ENCODE measurements at places on chromosomes 2 and 18. TPM values are rescaled to one million over a fixed set of nuclear protein-coding genes. Genes with fewer than 3 reads are reported as not detected.

GRCh38 chr2:7368211-7368610, 451.0 kb downstream of the RNF144A start:
- no peak overlapping the region for H3K27ac ChIP-seq
- DNase-seq = no peak
- no peaks in the 10 kb centered on the region for H3K27me3 ChIP-seq
- H3K4me1 ChIP-seq = no peaks in the 10 kb centered on the region
- no peaks in the 10 kb centered on the region for H3K36me3 ChIP-seq
- H3K4me3 ChIP-seq = no peak overlapping the region

DNA sequence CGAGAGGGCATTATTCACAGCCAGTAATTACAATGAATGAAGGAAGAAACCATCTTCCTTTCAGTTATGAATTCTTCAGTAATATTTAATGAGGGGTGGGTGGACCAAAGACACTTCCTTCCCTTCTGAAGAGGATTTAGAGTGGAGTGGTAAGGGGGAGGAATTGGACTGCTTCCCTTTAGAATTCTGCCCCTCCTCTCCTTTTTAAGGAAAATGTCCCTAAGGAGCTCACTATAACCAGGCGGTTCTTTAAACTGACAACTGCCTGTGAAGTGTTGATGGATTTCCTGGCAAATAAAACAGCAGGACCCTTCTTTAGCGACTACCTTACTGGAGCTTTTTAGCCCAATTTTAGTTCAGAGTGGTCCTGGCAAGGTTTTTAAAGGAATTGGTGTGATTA, 86.4 kb downstream of the LIMS1 start:
- H3K4me3 ChIP-seq = no peak overlapping the region
- H3K27ac ChIP-seq = no peak overlapping the region
- no peaks in the 10 kb centered on the region for H3K36me3 ChIP-seq
- peaks cover 6% of the 10 kb centered on the region for H3K4me1 ChIP-seq
- DNase-seq = no peak
- H3K27me3 ChIP-seq = no peaks in the 10 kb centered on the region

DNA sequence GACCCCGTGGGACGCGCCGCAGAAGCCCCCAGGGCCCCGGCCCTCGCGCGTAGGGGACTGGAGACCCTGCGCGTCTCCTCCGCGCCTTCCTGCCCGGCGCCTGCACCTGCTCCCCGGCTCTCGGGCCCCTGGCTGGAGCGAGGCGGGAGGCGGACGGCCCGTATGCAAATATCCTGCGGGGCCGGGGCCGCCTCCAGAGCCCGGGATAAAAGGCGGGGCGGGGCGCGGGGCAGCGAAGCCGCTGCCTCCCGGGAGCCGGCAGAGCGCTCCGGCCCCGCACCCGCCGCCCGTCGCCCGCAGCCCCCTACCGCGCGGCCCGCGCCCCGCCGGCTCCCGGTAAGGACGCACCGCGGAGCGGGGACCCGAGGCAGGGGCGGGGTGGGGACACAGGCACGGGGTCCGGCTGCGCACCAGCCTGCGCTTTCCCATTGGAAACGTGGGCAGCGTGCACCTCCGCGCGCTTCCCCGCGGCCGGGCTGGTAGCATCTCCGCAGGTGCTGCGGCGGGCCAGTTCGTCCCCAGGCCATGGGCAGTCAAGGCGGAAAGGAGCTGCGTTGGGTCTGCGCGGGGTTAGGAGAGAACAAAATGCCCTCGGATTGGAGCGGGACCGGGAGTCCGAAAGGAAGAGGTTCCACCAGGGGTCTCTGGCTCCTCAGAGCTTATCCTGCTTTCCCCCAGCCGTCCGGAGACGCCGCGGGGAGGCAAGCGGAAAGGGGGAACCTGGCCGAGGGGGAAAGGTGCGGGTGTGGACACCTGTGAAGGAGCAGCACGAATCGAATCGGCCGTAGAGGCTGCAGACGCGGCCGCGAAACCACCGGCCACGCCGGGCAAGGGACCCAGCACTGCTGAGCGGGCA, at the start of gene ATP6V1C2:
Gene ATP6V1C2, plus strand, starts transcription at position 235 of the 856 bp plus-strand sequence. CDS start 1,220 bp downstream, outside the sequence.
- peaks cover 16% of the 10 kb centered on the region for H3K4me1 ChIP-seq
- no peak for DNase-seq
- H3K27me3 ChIP-seq = peaks cover 8% of the 10 kb centered on the region
- no peak within 1 kb of the TSS for H3K27ac ChIP-seq
- H3K36me3 ChIP-seq = no peaks in the 10 kb centered on the region
- no peak within 1 kb of the TSS for H3K4me3 ChIP-seq

- no peak for DNase-seq
- H3K4me3 ChIP-seq = no peak overlapping the region
- H3K27me3 ChIP-seq = no peaks in the 10 kb centered on the region
- no peaks in the 10 kb centered on the region for H3K4me1 ChIP-seq
- no peak overlapping the region for H3K27ac ChIP-seq
These were observed 117.8 kb upstream of the FZD5 start for GRCh38 chr2:207887500-207887899.

SOX11 gene
- total RNA-seq = not detected
